Activated T-cell treated with anti-CD3 and anti-CD28 coated beads, Interleukin-2, amount 50 U/mL, for 1 hour (primary cell): ENCODE measurements at places on chromosomes 6 and 20.

DNA sequence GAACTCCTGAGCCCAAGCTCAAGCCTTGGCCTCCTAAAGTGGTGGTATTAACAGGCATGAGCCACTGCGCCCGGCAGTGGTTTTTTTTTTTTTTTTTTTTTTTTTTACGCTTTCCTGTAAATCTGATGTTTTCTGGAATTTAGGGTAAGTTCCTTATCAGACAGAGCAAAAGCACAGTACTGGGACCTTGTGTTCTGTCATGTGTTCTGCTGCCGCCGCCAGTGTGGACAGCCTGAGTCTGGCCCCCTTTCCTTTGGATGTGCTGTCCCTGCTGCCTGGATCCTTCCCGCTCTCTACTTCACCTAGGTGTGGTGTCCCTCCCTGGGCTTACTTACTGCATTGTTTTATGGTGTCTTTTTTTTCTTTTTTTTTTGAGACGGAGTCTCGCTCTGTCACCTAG is 11.7 kb downstream of the DNMT3B start:
- DNase-seq = no peak

- DNase-seq = no peak
Measured at GRCh38 chr20:58670102-58670501, 19.0 kb downstream of the STX16 start.

DNA sequence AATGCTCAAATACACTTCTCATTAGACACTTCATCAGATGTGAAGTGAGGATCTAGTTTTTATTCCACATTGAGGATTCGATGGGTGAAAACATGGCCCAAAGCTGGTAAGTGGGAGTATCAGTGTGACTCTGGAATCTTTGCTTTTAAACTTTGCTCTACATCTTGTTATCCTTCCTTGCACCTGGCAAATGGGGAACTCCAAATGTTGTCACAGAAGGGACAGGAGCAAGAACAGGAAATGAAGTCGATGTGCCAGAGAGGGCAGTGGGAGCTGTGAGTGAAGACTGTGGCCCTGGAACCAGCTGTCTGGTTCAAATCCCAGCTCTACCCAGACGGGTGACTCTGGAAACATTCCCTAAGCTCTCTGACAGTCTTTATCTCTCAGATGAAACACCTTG is 86.7 kb upstream of the AGPAT4 start:
- no peak for DNase-seq

GRCh38 chr20:2305946-2306345 is 10.1 kb downstream of the TGM3 start:
- no peak for DNase-seq

DNA sequence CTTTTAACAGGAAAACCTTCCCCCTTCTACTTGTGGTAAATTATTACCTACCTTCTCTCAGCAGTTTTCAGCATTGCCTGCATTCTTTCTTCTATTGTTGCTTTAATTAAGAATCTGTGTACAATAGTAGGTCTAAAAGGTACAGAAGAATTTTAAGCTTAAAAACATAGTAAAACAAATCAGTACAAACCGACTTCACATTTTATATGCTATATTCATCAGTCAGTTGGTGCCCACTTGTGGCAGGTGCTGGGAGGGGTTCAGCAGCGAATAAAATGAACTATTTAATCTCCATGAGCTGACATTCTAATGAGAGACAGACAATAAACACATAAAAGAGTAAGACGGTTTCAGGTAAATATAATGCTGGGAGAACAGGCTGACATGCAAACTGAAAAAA is 73.4 kb upstream of the FBXO30 start:
- DNase-seq = peak; percentile 19

DNA sequence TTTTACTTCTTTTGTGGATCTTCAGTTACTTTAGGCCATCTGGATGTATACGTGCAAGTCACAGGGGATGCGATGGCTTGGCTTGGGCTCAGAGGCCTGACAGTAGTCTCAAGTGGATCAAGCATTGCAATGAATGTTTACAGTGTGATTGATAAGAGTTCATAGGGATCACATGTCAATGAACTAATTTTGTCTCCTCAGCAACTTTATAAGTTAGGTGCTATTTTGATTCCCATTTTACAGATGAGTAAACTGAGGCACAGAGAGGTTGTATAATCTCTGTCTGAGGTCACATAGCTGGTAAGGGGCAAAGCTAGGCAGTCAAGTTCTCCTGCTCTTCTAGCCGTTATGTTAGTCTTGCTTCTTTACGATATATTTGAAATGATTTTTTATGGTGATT is 13.5 kb downstream of the MEI4 start:
- DNase-seq = no peak

DNA sequence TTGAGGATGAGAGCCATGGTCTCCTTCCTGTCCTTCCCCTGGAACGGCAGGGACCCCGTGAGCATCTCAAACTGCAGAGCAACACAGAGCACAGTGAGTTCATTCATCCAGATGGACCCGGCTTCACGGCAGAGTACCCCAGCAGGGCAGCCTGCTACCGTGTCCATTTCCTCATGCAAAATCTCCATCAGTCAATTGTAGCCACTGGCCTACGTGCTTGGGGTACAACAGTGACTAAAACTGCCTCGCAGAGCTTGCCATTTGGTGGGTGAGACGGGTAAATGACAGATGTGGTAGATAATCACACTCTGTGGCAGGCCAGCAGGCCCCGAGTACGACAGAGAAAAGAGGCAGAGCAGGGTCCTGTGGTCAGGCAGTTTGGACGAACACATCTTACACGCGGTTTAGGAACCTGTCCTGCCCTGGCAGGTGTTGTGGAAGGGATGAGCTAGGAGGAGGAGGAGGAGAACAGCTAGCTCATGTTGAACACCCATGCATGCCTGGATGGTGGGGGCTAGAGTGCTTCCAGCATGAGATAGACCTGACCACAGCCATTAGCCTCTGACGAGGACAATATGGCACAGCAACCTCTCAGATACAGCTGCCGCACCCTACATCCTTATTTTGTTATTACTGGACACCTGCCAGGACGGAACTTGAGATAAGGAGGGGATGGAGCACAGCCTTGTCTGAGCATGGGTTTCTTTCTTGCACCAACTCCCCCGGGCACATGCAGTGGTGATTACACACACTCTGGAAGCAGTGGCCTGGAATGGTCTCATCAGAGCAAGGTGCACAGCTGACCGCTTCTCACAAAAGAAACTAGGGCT is 95.6 kb downstream of the RAMACL start:
- DNase-seq = no peak

DNA sequence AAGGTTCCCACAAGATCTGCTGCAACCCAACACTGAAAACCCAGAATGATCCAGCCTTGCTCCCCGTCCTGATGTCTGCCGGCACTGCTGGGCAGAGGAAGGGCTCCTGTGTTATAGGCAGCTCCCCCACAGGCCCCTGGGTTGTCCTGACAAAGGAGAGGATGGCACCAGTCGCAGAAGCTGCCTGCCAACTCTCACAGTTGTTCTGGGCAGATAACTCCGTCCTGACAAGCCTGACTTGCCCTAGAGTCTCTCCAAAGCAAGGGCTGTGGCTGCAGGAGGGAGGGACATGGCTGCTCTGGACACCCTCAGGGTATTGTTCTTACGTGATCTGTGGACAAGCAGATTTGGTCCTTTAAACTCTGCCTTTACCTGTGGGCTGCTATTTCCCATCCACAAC is 243.8 kb downstream of the CDH26 start:
- no peak for DNase-seq

DNA sequence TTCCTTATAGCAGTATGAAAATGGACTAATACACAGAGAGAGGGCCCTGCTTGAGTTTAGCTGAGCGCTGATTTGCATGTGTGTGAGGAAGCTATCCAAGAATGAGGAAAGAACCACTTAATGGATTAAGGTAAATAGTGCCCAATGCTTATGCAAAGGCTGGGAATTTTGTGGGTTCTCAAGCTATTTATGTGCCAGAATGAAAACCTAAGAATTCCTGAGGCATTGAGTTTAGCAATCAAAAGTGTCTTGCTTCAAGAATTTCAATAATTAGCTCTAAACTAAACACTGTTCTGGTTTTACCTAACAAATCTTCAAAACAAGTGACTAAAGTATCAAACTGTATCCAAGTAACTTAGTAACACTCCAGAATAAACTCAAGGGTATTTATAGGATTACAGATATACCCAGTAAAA is 7.0 kb upstream of the OR14J1 start:
- DNase-seq = no peak

DNA sequence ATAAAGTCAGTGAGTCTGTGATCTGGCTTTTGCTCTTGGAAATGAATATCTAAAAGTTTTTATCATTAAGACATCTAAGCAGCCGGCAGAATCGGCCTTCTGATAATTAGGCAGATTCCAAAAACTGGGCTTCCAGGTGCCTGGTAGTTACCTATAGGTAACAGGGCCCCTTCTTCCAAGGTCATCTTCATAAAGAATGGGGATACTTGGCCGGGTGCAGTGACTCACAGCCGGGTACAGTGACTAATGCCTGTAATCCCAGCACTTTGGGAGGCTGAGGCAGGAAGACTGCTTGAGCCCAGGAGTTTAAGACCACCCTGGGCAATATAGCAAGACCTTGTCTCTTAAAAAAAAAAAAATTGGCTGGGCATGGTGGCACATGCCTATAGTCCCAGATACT is 12.9 kb upstream of the RBL1 start:
- no peak for DNase-seq

- no peak for DNase-seq
Measured at GRCh38 chr6:40476673-40477072, 110.5 kb downstream of the LRFN2 start.

DNA sequence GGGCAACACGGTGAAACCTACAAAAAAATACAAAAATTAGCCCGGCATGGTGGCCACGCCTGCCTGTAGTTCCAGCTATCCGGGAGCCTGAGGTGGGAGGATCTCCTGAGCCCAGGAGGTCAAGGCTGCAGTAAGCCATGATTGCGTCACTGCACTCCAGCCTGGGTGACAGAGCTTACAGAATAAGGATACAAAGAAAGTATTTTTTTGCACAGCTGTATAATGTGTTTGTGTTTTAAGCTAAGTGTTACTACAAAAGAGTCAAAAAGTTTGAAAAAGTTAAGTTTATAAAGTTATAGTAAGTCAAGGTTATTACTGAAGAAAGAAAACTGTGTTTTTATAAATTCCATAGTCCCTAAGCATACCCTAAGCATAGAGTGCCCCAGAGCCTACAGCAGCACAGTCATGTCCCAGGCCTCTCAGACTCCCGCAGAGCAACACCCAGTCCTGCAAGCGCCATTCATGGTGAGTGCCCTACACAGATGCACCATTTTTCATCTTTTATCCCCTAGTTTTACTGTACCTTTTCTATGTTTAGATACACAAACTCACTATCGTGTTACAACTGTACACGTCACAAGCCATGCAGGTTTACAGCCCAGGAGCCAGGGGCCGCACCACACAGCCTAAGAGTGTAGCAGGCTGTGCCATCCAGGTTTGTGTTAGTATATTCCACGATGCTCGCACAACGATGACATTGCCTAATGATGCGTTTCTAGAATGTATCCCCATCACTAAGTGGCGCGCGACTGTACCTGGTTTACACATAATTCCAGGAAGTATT is 22.4 kb downstream of the TAF4 start:
- DNase-seq = no peak

GRCh38 chr6:151096255-151096612 is 143.5 kb upstream of the AKAP12 start:
- DNase-seq = no peak

DNA sequence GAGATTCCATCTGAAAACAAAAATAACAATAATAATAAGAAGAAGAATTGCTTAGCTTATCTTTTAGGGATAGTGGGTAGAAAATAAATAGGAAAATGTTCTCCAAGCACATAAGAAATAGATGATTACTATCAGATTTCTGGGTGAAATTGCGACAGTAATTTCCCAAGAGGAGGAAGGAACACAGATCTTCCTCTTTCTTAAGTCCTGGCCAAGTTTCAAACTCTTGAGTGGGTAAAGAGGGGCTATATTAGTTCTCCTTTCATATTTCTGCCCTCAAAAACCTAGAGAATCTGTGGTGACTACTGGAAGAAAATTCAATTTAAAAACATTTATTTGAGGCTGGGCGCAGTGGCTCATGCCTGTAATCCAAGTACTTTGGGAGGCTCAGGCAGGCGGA is 63.7 kb downstream of the PHACTR2 start:
- no peak for DNase-seq

DNA sequence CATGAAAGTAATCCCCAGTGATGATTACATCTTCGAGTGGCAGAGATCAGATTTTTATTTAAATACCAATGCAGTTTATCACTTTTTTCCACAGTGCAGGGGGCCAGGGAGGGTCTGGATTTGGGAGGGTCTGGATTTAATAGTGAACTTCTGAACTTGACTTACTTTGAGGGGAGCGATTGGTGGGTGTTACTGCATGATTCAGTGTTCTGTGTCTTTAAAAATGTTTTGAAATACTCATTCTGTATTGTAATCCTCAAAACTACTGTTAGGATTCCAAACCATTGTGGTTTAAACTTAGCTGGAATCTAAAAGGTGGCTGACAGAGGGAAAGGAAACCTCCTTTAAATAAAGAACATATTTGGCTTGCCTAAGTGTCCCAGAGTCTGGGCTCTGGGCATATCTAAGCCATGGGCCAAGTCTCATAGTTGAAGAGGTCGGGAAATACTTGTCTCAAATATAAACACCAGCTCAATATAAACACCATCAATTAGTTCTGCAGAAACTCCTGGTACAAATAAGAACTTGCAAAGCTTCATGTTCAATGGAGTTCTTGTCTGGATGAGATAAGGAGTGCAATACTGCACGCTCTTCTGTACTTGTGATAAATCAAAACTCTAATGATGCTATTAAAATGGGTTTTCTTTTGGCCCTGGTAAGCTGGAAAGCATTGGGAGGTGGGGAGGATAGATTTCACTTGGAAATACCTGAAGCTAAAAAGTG is 14.4 kb downstream of the JARID2 start:
- DNase-seq = no peak

GRCh38 chr6:446418-447366 is 55.1 kb downstream of the IRF4 start:
- DNase-seq = peak; percentile 89

DNA sequence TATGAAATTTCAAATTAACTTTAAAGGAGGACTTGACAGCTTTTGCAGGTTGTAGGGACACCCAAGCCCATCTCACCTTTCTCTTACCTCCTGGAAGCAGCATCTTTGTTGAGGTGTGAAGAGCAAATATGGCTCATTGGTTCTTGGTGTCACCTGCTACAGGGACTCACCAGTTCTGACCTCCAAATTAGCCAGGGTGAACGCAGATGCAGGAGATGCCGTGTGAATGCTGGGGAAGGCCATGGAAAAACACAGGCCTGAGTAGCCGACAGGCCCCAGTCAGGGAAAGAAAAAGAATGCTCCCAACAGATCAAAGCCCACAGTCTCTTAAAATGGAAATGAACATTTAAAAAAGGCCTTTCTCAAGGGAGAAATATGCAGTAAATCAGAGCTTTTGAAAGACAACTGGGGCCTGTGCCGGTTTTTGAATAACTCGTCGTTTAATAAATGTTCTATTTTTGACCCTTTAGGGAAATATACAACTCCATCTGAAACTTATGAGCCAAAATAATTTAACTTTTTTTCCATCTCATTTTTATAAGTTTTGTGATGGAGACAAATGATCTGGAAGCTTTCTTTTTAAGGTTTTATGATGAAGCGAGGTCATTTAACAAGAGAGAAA is 167.5 kb downstream of the CD83 start:
- DNase-seq = no peak
